ENCODE measurements at places on chromosomes 16 and 17. TPM values are rescaled to one million over a fixed set of nuclear protein-coding genes. Genes with fewer than 3 reads are reported as not detected.

Gene NGFR
- 20.6 TPM for total RNA-seq

Gene CHST5
- total RNA-seq: 0.74 TPM

Gene OTOA
- total RNA-seq: 11.2 TPM

Gene FBXL16
- total RNA-seq: 15.8 TPM

Gene CCL1
- total RNA-seq: not detected

Gene TLE7
- 3.0 TPM for total RNA-seq

Gene ACSM5
- 5.3 TPM for total RNA-seq

Gene ICAM2
- total RNA-seq: 11.3 TPM
